ENCODE measurements at places on chromosomes 3 and 15. TPM values are rescaled to one million over a fixed set of nuclear protein-coding genes. Genes with fewer than 3 reads are reported as not detected.

Gene NDUFAF3
- 63.7 TPM for polyA plus RNA-seq

Gene MKRN2OS
- 1.9 TPM for polyA plus RNA-seq

Gene PRSS50
- 2.2 TPM for polyA plus RNA-seq

Gene MLF1
- 2.7 TPM for polyA plus RNA-seq

Gene GUCA1C
- polyA plus RNA-seq: 13.0 TPM

Gene FOXB1
- not detected for polyA plus RNA-seq

Gene ZNF501
- 0.84 TPM for polyA plus RNA-seq

Gene KLF15
- polyA plus RNA-seq: 11.3 TPM

Gene CHAC1
- 6.1 TPM for polyA plus RNA-seq

Gene MOBP
- polyA plus RNA-seq: not detected

Gene ERC2
- polyA plus RNA-seq: 1.4 TPM

Gene GCNT3
- polyA plus RNA-seq: 2.5 TPM

- no peak for DNase-seq
Observed at GRCh38 chr3:53775834-53776251, 70.4 kb downstream of the CHDH start.

DNA sequence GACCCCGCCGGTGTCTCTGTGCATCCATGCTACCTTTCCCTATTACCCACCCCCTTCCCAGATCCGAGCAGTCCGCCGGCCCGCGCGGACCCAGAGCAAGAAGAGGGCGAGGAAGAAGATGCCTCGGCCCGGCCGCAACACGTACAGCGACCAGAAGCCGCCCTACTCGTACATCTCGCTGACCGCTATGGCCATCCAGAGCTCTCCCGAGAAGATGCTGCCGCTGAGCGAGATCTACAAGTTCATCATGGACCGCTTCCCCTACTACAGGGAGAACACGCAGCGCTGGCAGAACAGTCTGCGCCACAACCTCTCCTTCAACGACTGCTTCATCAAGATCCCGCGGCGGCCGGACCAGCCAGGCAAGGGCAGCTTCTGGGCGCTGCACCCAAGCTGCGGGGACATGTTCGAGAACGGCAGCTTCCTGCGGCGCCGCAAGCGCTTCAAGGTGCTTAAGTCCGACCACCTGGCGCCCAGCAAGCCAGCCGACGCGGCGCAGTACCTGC is 788 bp downstream of the FOXB1 start:
- peak; percentile 60 for DNase-seq

GRCh38 chr15:44813231-44813630 is 76.9 kb downstream of the TRIM69 start:
- no peak for DNase-seq

- DNase-seq: no peak
Observed at GRCh38 chr3:58021962-58022361, 13.7 kb downstream of the FLNB start.

- DNase-seq: no peak
Observed at GRCh38 chr15:72058585-72058984, 59.4 kb downstream of the MYO9A start.

DNA sequence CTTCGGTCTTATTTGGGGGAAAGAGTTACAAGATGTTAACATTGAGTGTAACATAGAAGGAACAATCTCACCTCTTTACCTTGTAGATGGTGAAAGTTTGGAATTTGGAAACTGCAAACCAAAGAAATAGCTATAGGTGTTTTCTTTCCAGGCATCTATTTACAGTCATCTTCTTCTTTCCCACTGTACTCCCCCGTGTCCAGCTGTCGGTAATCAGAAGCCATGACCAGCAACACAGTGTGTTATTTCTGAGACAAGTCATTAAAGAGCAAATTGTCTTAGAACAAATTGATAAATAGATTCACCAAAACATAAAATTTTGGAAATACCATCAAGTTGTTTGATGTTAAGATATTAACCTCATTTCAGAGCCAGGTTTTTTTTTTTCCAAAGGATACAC is 590.5 kb upstream of the NAALADL2 start:
- DNase-seq: no peak

GRCh38 chr15:31452595-31453557 is 126.2 kb downstream of the KLF13 start:
- DNase-seq: no peak

- DNase-seq: peak; percentile 48
Observed at GRCh38 chr15:57915827-57916531, 149.5 kb downstream of the ALDH1A2 start.

DNA sequence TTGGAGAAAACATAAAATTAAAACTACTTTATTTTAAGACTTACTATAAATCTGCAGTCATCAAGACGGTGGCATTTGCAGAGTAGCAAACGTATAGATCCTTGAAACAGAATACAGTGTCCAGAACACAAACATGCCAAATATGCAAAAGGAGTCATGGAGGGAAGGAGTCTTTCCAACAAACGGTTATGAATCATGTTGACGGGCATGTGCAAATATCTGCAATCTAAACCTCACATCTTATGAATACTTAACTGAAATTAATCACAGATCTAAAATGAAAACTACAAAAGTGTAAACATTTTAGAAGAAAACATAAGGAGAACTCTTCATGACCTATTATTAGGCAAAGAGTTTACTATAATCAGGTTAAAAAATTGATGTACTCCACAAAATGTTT is 69.4 kb downstream of the TFRC start:
- DNase-seq: no peak

DNA sequence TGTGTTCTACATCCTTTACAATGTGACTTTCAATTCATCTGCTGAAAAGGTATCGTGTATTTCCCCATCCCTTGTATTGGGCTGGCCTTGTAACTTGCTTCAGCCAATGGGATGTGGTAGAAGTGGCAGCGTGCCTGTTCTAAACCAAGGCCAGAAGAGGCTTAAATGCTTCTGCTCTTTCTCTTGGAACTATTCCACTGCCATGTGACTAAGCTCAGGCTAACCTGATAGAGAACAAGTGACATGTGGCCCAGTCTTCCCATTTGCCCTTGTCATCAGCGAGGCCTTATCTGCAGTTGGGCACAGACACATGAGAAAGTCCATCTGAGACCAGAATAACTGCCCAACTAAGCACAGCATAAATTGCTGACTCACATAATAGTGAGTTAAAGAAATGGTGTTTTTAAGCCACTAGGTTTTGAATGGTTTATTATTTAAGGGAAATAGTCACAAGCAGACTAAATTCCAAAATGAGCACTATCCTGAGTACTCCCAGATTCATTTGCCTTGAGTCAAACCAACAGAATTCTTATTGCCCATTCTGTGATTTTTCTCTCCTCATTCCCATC is 230.2 kb downstream of the CPNE4 start:
- DNase-seq: peak; percentile 75

DNA sequence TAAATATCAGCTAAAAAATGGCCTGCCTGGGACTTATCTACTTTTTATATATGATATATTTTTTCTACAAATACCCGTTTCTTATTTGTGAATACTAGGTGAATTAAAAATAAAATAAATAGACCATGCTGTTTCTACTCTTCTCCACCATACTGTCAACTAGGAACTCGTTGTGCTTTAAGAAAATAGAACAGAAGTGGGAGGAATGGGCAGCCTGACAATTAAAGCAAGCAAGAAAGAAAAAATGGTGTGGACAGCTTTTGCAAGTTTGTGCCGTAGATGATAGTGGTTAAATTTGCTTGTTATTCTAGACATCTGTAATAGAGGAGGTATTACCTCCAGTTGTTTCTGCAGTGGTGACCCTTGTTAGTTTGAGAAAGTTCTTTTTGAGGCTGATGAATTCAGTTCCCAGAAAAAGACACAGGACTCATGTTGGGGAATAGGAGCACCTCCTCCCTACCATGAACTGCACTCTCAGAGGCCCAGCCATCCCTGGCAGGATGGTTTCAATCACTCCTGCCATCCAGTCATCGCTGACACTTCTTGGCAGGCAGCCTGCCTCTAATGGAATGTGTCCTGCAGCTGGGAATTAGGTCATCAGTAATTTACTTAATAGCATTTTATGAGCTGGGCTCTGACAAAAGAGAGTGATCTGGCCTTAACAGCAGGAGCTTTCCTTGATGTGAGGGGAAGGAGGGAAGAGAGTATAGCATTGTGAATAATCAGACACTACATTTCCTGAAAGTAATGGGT is 105.0 kb upstream of the GAP43 start:
- no peak for DNase-seq

DNA sequence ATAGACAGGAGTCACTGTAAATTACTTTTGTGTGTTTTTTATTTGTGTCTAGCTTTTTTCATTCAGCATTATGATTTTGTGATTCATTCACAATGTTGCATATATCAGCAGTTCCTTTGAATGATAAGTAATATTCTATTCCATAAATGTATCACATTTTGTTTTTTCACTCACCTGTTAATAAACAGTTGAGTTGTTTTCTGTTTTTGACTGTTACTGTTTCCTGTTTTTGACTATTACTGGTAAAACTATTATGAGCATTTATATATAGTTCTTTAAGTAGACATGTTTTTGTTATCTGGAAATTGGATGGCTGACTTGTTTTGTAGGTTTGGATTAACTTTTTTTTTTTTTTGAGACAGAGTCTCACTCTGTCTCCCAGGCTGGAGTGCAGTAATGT is 138.4 kb downstream of the RSRC1 start:
- DNase-seq: no peak

GRCh38 chr3:134419214-134419959 is 45.1 kb upstream of the AMOTL2 start:
- peak; percentile 28 for DNase-seq

DNA sequence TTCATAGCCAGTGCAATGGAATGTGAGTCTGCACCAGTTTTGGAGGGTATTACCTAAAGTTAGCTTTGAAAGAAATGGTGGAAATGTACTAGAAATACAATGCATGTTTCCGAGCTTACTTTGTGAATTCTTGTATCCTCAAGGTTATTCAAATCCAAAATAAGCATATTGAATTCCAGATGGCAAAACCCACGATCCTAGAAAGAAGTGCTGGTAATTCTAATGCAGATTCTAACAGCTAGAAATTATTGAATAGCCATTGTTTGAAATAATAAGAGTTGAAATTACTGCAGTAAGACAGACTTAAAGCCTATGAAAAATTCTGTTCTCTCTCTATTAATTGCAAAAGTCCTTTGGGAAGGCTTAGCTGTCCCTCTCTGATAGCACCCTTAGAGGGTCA is 258.4 kb downstream of the CHL1 start:
- no peak for DNase-seq

GRCh38 chr3:24181256-24181655 is 236.2 kb downstream of the NR1D2 start:
- DNase-seq: no peak

- DNase-seq: no peak
Observed at GRCh38 chr3:46931631-46932331, 44.8 kb downstream of the CCDC12 start.

GRCh38 chr3:106809623-106810299 is 567.5 kb upstream of the CCDC54 start:
- DNase-seq: no peak

DNA sequence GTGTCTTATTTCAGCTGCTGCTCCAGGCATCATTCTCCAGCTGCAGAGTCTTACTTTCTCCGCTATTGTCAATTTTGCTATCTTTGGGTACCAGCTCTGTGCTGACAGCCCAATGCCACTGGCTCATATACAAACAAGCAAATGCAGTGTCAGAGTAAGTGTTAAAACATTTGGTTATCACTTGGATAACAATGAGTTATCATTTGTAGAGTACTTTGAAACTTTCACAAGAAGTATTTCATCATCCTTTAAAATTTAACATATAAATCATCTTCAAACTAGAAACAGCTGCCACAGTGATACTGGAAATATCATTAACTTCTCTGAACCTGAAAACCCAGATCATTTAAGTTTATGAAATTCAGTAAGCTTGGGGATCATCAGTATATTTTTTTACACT is 13.8 kb downstream of the TSPAN3 start:
- no peak for DNase-seq

GRCh38 chr3:7667774-7668173 is 806.9 kb downstream of the GRM7 start:
- DNase-seq: no peak

DNA sequence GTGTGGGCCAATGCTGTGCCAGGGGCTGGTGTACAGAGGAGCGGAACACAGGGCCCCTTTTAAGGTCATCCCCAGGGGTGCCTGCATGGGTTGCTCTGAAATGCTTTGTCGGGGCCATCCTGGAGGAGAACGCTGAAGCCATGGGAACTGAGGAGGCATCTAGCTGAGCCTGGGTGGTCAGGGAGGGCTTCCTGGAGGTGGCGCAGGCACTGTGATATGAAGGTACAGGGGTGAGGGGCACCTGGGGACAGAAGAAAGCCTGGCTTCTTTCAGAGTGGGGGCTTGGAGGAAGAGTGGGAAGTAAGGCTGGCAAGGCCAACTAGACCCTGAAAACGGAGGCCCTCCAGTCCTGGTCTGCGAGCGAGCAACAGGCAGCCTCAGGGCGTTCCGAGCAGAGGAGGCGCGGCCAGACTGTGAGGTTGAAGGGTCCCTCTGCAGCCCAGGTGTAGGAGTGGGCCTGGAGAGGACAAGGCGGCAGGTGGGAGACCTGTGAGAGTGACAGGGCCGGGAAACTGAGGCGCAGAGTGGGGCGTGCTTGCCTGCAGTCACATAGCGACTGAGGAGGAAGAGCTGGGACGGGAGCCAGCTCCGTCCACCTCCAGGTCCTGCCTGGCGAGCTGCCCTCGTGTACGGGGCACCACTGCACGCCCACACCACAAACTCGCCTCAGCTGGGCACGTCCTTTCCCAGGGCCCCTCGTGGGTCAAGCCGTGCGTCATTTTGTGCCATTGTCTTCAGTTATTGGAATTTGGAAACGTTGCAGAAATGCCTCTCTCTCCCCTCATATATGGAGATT is 4.1 kb downstream of the FBLN2 start:
- DNase-seq: no peak

DNA sequence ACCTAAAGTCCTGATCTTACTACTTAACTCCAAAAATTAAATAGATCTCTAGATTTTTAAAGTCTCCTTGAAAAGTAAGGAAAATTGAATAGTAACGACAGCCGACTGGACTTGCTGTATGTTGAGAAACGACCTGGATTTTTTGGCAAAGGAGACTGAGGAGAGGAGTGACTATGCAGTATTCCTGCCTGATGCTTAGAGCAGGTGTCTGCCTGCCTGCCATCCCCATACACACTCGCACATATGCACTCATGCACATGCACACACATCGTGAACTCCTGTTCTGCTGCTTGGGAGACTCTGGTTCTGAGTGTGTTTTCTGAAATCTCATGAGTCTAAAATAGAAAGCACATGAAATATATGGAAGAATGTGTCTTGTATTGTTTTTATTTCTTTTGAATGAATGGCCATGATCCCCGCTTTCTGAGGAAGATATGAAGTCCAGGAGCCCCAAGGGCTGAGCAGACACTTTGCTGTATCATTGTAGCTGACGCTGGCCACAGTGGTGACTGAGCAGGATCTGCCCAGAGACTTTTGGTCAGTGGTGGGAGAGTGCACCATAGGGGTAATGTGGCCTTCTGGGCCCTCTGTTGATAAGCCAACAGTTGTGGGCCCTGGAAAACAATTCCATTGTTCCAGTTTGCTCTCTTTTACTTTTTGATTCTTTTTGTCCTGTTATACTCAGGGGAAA is 16.4 kb downstream of the GYG1 start:
- DNase-seq: no peak

- no peak for DNase-seq
Observed at GRCh38 chr3:181103605-181104004, 114.1 kb upstream of the DNAJC19 start.
